NCI-H1105 treated with DMSO at 0.1 percent for 48 hours (cell line): ENCODE measurements at places on chromosomes 6 and 20.
A peak's percentile ranks its signal among the peaks of the same experiment; 100 is the strongest.

GRCh38 chr6:91088515-91088914 lies 501.6 kb upstream of the MAP3K7 start:
- peak; percentile 86 for DNase-seq

- no peak for DNase-seq
These were observed 332.3 kb downstream of the PLCB1 start for GRCh38 chr20:8464368-8464767.

GRCh38 chr6:55875400-55875799 lies at the start of gene BMP5:
BMP5 (minus strand) TSS chr6:55875590; CDS start chr6:55874865, 725 bp downstream.
- peak; percentile 30 for DNase-seq

GRCh38 chr6:138795809-138796603 lies at the start of gene ECT2L:
ECT2L (plus strand) TSS chr6:138796087; CDS start chr6:138813275, 17,188 bp downstream.
- peak; percentile 53 for DNase-seq

DNA sequence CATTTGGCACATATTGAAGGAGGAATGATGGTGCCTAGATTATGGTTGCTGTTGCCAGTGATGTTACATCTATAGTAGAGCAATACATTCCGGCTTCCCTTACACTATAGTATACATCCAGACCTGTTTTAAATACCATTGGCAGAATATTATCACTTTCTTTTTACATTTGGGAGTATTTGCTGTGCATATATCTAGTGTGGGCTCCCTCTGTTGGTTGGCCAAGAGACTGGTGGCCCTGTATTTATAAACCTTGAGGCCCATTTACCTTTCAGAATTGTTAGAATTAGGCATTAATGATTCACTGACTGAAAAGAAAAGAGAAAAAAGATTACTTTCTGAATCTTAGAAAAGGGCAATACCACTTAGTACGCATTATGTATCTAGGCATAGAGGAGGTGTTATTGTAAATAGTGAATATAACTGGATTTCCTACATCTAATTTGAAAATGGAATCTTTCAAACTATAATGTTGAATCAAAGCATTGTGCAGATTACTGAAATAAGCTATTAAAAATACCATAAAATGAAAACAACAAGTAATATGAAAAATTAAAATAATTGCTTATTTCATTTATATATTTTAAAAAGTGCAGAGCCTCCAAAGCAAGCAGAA lies 628.8 kb upstream of the MAN1A1 start:
- no peak for DNase-seq

DNA sequence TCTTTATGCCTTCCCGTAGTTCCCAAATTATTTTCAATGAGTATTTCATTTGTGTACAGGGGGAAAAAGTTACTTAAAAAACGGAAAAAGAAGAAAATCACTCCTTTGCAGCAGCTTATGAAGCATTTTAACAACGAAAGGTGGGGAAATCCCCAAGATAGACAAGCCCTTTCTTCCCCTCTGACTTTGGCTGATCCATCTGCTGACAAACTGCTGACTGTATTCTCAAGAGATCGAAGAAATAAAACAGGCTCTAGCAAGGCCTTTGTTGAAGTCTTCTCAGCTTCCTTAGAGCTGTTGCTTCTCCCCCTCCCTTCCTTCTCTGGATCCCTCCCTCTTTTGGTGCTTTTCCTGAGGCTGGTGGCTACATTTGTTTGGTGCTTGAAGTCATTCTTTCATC lies 325.2 kb downstream of the NRN1 start:
- no peak for DNase-seq

- DNase-seq: no peak
These were observed 97.9 kb upstream of the NEDD9 start for GRCh38 chr6:11330413-11330760.

GRCh38 chr6:112153926-112154607 lies 66.7 kb downstream of the FAM229B start:
- DNase-seq: no peak

GRCh38 chr6:144177726-144178125 lies 27.4 kb downstream of the STX11 start:
- no peak for DNase-seq
